Hypothalamus (tissue), 51 donors: ENCODE measurements at places on chromosomes 2 and 18.

DNA sequence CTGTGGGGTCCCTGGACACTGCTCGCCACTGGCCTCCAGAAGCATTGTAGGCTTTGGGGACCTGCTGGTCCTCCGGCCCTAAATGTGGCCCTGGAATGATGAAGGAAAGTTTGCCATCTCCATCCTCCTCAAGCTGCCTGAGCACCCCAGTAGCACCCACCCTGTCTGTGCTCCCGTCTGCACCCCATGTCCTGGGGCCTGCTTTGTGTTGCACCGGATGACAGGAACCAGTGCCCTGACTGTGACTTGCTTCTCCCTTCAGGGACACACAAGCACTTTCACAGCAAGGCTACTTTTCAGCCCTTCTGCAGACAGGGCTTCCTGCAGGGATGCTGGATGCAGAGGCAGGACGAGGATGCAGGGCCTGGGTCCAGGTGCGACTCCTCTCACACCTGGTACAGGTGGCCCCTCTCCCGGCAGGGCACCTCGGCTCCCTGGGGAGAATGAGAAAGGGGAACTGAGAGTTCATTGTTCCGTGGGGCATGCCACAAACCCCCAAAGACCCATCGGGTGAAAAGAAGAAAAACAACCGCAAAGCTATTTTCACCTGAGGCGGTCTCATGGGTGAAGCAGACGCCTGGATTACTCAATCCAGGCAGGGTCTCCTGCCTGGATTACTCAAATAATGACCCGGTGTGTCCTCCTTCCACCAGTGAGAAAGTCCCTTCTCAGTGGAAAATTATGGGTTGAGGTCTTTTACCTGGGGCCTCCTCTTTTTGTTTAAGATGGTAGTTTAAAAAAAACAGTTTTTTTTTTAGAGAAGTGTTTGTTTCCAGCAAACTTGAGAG is 74.9 kb downstream of the LONRF2 start:
- DNase-seq, result no peak

DNA sequence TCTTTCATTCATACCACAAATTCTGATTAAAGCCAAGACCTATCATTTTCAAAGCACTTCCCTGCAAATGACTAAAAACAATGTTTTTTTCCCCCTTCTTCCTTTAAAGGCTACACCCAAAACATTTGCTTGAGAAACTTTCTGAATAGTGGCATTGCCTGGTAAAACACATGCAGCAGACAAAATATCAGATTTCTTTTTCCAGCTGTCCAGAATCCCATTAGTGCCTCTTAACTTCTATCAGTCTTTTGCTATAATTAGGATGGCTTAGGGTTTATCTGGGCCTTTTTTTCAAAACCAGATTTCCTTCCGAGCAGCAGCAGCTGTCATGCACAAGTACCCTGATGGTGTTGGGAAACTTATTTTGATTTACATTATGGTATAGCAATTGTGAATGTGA is 50.6 kb downstream of the ALPK2 start:
- no peak for DNase-seq

- no peak for DNase-seq
Measured at GRCh38 chr2:240598311-240598911, 11.9 kb downstream of the CAPN10 start.

DNA sequence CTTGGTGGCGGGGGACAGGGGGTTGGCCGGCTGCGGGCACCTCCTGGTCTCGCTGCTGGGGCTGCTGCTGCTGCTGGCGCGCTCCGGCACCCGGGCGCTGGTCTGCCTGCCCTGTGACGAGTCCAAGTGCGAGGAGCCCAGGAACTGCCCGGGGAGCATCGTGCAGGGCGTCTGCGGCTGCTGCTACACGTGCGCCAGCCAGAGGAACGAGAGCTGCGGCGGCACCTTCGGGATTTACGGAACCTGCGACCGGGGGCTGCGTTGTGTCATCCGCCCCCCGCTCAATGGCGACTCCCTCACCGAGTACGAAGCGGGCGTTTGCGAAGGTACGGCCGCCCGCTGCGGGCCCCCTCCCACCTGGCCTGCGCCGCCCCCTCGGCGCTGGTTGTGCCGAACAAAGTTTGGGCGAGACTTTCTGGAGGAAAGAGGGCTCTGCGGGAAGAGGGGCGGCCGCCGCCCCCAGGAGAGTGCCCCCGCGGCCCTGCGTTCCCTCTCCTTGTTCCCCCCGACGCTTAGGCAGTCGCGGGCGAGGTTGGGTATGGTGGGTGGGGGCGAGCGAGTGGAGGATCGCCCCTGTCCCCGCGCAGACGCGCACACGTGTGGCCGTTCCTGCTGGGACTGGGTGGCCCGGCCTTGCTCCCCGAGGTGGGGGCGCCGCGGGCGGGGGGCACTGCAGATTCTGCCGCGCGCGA is 866 bp downstream of the CRIM1 start:
- peak; percentile 15 for DNase-seq

GRCh38 chr2:216119986-216120385 is 10.8 kb downstream of the XRCC5 start:
- no peak for DNase-seq

DNA sequence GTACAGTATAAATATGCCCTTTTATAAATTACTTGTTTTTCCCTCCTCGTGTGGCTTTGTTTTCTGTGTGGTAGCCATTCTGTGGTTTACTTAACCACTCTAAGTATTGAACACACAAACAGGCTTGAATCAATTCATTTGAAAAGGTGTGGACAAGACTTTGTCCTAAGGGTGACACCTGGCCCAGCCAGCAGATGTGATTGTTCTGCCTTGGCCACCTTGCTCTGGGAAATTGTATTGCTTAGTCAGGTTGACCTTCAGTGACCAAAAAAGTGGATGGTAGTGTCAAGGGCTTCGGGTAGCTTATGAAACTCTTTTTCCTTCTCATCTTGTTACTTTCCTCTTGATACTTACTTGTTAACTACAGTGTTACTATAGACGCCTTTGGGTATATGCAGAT is 61.9 kb downstream of the DGKD start:
- no peak for DNase-seq

DNA sequence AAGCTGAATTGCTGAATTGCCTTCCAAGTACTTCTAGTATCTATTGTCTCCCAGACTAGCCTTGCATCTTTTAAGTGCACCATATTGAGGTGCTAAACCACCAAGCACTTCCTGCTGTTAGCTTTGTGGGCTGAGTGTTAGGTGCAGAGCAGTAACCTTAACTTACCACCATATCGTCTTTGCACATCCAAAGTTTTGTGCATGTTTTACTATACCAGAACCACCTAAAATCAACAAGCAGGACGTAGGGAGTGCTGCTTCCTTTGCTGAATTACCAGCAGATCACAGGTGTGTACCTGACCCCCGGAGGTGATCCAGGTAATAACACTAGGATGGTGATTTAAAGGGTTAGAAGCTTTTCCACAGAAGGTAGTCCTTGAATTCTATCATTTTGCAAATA is 359.9 kb upstream of the HNRNPA3 start:
- DNase-seq, result no peak

DNA sequence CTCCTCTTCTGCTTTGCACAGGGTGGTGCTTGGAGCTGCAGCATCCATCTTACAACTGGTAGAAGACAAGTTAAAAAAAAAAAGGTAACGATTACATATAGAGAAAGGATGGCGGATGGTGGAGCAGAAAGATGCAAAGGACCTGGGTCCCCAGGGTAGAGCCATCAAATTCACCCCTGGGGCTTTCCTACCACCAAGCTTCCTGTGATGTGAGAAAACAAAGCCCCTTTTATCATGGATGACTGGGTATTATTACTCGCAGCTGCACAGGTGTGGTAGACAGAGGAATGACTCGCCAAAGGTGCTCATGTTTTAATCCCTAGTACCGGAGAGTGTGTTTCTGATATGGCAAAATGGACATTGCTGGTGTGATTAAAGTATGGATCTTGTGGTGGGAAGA is 1.3 kb upstream of the ACOXL start:
- no peak for DNase-seq

DNA sequence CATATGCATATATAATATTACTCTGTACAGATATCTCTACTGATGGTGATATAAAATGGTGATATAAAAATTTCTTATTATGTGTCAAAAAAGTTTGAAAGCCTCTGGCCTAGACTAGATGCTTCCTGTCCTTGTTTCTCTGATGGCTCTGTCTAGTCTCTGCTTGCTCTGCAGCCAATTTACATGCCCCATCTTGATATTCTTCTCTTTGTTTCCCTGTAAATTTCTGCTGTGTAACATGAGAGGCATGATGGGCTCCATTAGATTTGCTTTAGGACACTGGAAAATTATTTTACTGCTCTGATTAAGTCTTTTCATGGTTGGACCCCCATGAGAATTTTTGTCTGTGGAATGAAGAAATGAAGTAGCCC is 24.3 kb downstream of the BABAM2 start:
- no peak for DNase-seq

DNA sequence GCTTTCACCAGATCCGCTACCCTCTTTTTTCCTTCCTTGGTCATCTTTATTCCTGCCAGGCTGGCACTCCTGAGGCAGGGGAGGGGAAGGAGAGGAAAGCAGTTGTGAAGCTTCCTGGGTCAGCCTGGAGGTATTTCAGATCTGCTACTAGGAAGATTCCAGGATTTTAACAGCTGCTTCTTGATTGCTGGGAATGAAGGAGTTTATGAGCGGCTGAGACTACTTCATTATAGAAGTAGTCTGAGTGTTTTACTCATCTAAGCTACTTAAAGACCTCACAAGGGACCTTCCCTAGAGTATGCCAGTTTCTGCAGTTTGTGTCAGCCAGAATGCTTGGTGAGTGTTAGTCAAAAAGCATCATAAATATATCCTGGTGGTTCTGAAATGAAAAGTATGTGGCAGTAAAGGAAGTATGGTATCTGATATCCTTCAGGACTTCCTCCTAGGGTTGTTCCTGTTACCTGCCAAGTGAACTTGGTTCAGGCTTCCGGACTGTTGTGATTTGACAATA is 1.9 kb downstream of the TANC1 start:
- no peak for DNase-seq

DNA sequence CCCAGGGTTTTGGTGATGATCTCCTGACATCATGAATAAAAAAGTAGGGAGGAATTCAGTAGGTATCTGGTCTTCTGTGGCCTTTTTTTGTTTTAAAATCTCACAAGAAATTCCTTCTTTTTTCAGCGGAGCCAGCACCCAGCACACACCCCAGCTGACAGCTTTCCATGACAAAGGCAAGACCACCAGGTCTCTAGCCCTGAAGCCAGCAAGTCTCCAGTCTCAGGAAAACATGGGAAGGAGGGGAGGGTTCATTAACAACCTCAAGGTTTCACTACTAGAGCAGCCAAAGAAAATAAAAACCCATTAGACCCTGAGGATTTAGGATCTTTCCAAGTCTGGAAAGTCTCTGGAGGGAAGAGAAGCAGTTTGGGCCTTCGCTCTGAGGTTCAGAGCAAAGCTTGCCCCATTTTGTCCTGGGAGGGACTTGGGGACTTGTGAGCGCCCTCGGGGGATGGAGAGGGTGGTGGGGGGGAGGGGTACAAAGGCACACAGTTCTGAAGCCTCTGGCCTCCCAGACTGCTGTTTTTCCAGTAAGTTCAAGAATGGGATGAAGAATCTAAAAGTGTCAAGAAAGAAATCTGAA is 9.0 kb downstream of the FOXI3 start:
- DNase-seq, result no peak

GRCh38 chr2:29025711-29026110 is 44.6 kb downstream of the TOGARAM2 start:
- DNase-seq, result no peak

DNA sequence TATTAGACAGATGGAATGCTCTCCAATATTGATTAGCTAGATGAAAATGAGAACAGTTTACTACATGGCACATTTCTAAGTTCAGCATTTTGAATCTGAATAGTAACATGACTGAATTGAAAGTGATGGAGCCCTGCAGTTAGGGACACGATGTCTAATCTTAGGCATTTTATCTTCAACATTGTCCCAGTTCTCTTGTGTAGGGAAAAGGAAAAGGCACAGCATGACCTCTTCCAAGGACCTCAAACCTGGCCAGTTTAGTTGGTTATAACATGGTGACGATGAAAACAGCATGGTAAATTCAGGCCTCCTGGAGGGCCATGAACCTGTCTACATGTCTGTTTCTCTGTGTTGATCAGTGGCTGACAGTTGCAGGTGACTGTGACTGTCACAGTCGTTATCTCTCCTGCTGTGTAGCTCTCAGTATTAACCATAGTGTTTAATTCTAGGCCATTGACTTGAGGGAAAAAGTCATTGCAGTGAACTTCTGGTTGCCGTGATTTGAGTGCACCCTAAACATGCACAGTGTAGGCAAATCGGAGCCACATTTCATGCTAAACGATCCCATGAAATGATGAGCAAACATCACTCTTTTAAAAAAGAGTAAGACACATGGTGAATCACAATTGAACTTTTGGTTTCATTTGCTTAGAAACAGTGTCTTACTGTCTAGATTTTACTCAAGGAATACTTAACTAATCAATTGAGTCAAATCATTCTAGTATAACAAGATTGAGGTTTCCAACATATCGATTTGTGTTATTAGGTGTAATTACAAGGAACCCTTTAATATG is 129.7 kb downstream of the PHLPP1 start:
- DNase-seq, result no peak

- no peak for DNase-seq
Measured at GRCh38 chr2:47799031-47799609, 16.2 kb downstream of the MSH6 start.

DNA sequence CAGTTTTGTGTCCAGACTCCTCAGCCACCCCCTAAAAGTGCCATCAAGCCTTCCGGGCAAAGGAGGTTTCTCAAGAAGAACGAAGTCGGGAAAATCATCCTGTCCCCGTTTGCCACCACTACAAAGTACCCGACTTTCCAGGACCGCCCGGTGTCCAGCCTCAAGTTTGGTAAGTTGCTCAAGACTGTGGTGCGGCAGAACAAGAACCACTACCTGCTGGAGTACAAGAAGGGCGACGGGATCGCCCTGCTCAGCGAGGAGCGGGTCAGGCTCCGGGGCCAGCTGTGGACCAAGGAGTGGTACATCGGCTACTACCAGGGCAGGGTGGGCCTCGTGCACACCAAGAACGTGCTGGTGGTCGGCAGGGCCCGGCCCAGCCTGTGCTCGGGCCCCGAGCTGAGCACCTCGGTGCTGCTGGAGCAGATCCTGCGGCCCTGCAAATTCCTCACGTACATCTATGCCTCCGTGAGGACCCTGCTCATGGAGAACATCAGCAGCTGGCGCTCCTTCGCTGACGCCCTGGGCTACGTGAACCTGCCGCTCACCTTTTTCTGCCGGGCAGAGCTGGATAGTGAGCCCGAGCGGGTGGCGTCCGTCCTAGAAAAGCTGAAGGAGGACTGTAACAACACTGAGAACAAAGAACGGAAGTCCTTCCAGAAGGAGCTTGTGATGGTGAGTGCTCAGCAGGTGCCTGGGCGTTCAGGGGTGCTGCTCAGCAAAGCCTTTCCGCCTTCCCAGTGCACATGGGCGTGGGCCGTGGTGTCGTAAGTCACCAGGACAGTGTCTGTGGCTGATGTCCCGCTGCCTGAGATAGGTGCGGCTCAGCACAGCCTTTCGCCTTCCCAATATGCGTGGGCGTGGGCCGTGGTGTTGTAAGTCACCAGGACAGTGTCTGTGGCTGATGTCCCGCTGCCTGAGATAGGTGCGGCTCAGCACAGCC is 91.0 kb downstream of the SH3BP4 start:
- no peak for DNase-seq

- no peak for DNase-seq
Measured at GRCh38 chr2:236943068-236943467, 142.6 kb upstream of the COPS8 start.
